ENCODE measurements at places on chromosomes 3 and 15.
A peak's percentile ranks its signal among the peaks of the same experiment; 100 is the strongest.

DNA sequence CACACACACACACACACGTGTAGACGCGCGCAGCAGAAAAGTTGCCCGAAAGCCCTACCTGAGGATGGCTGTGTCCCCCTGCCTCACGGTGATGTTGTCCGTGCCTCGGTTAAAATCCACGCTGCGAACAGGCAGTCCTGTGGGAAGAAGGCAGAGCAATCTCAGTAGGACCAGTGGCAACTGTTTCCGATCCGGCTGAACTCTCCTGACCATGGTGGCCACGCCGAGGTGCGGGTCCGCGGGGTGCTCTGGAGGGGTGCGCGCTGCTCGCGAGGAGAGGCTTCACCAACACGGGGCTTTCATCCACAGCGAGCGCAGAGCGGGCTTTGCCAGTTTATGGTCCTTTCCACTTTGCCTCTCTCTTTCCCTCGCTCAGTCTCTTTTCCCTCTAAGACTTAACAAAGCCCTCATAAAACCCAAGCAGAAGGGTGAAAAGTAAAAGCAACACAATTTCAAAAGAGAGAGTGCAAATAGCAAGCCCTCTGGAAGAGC lies 422 bp downstream of the LSAMP start:
- no peak for DNase-seq

DNA sequence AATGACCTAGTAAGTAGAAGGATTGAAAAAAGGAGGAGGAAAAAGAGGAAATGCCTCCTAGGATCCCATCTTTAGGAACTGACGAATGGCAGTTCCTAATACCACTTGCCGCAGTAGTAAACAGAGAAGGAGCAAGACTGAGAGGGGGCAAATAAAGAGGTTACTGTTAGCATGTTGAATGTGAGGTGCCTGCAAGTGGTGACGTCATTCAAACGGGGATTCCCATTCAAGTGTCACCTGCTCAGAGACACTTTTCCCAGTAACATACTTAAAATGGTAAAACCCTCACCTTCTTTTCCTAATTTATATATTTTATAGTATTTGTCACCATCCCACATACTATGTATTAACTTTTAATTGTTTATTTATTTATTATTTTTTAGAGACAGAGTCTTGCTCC lies 178.9 kb downstream of the IL5RA start:
- no peak for DNase-seq

GRCh38 chr3:46338840-46339239 lies 15.1 kb upstream of the CCR2 start:
- DNase-seq = no peak

DNA sequence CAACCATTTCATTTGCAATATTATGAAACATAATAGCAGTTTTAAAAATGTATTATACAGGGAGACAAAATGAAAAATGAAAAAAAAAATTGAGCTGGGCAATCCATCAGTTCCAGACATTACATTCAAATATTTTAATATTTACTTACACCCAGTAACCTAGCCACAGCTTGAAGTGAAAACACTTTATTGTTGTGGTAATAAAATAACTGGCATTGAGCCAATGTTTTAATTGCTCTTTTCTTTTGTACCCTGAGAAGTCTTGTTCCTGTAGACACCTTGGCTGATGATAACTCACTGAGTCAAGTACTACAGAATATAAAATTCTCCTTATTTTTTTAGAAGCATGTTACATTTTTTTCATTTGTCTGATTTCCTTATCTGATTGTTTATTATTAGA lies 180.6 kb downstream of the ROBO1 start:
- DNase-seq = no peak

- DNase-seq = no peak
These were observed 424.7 kb upstream of the THBS1 start for GRCh38 chr15:39156166-39156565.

- DNase-seq = no peak
These were observed 195.0 kb downstream of the RBMS3 start for GRCh38 chr3:29475854-29476253.

DNA sequence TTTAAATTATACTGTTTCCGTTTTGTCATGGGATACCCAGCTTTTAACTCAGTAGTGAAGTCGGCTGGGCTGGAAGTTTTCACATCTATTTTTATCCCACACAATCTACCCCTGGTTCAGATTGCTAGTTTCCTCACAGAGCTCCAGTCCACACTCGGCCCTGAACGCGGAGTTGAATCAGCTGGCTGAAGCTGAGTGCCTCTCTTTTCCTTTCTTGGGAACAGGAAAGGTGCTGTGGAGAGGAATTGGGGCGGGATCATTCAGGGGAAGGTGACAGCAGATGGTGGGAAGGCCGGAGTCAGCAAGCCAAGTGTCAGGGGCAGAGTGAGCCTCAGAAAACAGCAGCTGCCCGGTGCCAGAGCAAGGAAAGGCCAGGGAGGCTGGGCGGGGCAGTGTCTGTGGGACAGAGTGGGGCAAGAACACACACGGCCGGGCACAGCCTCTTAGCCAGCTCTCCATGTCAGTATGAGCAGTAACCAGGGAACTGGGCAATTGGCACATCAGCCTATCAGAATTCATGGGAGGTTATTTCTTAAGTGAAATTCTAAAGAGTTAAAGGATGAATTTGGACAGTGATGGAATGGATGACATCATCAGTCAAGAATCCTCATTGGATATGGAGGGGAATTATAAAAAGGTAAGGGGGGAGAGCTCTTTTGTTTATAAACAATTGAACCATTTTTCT lies 135.7 kb upstream of the IL12A start:
- no peak for DNase-seq

DNA sequence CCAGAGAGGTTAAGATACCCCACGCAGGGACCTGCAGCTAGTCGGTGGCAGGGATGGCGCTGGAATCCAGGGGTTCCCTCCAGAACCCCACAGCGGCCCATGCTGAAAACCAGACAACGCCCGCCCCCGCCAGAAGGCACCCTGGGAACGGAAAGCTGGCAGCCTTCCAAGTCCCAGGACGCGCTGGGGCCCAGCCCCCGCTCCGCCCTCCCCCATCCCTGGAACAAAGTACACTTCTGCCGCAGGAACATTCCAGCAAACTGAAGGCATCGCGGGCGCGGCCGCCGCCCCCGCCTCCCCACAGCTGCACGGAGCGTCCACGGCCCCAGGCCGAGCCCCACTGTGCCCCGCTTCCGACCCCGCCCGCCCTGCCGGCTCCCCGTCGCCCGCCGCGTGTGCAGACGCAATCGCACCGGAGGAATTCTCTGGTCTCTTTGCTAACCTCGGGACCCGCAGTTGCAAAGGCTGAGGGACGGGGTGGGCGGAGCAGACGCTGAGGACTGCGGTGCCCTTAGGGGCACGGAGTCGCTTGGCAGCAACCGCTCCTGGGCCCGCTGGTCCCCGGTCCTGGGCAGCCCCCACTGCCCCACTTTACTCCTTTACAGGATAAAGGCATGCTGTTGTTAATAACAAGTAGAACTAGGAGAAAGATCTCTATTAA lies 44.8 kb upstream of the RNU6-1 start:
- DNase-seq = peak; percentile 96

DNA sequence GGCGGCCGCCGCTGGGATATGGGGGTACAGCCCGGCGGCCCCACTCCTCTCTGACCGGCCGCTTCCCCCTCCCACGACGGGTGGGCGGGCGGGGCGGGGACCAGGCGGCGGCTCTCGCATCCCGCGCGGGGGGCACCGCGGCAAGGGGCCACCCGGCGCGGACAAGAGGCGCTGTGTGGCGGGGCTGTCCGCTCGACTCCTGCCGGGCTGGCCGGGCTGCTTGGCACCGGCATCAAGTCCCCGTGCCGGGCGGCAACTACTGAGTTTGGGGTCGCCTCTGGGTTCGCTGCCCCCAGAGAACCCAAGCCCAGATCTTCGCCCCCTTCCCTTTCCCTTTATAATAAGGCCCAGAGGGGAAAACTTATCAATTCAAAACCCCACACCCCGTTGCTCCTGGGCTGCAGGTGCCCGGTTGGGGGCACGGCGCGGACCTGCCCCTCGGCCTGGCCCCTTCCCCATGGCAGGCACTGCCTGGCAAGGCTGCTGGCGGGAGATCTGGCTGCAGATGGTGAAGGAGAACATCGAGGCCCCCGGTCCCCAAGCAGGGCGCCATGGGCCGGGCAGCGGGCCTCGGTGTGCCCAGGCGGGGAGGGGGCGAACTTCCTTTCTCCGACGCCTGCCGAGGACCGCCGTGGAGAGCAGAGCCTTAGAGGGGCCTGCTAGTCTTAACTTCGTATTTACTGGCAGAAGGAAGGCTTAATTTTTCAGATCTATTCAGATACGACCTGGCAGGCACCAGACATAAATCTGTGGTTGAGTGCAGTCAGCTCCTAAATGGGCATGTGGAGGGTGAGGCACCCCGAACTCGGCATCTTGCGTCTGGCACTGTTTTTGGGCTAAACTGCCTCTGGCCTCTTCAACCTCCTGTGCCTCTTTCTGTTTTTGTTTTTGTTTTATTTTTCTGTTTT lies 911 bp downstream of the APBA2 start:
- no peak for DNase-seq

DNA sequence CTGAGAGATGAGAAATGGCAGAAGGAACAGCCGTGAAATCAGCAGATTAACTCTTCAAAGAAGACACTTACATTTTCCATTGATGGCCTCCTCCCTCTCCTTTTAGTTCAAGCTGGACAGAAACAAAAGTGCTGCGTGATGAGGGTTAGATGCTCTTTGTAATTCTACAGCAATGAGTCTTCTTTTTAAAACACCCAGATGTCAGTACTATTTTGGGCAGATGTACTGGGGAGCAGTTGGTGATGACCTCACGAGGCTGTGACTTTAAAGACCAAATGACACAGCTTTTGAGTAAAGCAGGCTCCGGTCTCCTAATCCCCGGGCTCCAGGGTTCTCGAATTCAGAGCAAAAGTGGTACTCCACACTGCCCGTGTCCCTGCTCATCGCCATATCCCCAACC lies 198.2 kb downstream of the SLCO3A1 start:
- no peak for DNase-seq

- DNase-seq = no peak
These were observed 542.1 kb downstream of the EPHB1 start for GRCh38 chr3:135337192-135337591.

DNA sequence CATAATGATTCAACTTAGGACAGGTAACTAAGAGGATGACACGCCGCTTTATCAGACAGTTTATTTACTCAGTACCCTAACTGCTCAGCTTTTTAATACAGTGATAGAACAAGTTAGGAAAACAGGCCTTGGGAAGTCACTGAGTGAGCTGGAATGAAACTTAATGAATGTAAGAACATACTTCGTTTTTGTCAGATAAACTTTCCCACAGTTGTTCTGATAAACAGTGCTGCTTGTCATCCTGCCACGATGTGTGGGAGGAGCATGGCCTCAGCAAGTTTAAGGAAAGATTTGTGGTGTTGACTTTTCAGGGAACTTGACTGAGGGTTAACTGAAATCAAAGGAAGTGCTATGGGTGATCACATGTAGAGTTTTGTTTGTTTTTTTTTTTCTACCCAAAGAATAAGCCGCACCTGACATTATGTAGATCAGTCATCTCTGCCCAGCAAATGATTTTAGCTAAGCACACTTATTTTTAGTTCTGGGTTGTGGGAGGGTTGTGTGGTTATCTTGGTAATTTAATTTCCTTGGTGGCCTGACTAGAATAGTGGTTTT lies 5.6 kb upstream of the P2RY14 start:
- DNase-seq = no peak

GRCh38 chr15:36885771-36886170 lies 214.6 kb downstream of the MEIS2 start:
- no peak for DNase-seq

- DNase-seq = no peak
These were observed 327.9 kb upstream of the CTNNB1 start for GRCh38 chr3:40871394-40871793.

- DNase-seq = no peak
These were observed 106.3 kb downstream of the STAG1 start for GRCh38 chr3:136645915-136646314.

DNA sequence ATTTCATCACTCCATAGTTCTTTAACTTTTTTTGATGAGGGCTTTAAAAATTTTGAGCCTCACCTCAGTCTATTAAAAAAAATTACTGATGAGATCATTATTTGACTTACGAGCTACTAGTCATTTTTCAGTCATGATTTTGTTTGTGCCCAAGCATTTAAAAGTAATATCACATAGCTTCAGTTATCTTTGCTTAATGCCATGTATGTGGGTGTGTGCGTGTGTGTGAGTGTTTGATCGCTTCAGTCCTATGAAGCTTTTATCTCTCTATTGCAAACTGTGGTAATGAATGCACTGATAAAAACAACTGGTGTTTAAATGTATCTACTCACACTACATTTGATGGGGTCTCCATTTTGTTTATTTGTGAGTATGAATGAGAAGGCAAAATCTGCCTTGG lies 49.8 kb downstream of the RSRC1 start:
- no peak for DNase-seq

GRCh38 chr15:38065721-38066345 lies 131.4 kb downstream of the TMCO5A start:
- no peak for DNase-seq

DNA sequence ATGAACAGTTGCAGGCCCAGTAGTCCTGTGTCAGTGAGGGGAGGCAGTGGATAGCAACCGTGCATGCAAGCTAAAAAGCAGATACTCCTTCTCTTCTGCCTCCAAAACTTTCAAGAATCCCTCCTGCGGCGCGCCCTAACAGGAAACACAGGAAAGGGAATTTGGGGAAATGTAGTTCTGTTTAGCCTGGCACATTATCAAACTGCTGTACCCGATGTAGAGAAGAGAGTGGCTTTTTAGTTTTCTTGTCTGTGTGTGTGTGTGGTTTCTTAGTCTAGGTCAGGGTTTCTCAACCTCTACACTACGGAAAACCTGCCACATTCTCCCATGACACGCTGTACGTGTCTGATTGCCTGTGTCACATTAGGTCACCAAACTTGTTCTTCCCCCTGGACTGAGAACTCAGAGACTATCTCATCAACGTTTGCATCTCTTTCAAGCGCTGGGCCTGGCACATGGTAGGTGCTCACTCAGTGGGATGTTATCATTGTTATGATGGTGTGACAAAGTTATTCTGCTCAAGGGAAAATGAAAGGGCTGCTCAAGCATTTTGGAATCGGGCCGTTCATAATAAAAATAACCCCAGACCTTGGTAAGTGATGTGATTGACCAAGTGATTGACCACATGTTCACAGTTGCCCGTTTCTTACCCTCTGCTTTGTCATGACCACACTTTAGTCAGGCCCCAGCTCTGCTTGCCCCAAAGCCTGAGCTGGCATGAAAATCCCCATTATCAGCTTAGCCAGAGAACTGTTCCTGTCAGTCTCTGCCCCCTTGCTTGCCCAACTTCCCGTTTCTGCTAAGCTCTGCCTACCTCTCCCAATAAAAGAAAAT lies 33.2 kb downstream of the TM4SF4 start:
- no peak for DNase-seq

DNA sequence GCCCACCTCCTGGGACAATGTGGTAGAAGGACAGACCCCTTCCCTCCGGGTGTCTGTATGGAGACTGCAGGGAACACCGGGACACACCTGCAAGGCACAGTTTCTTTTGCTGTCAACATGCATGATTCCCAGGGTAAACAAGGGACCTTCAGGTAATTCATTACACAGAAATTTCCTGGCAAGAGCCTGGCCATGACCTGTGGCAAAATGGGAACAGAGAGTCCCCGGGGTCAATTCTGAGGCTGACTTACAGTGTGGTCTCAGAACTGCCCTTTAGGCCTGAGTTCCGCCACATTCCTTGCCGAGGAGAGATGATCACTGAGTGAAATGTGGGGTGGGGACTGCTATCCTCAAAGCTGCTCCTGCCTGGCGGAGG lies 6.3 kb downstream of the STARD5 start:
- no peak for DNase-seq

GRCh38 chr3:111570404-111571030 lies 24.6 kb downstream of the ZBED2 start:
- DNase-seq = no peak

GRCh38 chr3:57832900-57833313 lies 76.8 kb downstream of the SLMAP start:
- DNase-seq = no peak

GRCh38 chr3:61505197-61505596 lies 56.2 kb upstream of the PTPRG start:
- no peak for DNase-seq

- no peak for DNase-seq
These were observed 59.0 kb upstream of the TRPC1 start for GRCh38 chr3:142664819-142665218.
